ENCODE measurements at places on chromosomes 2 and 18.

DNA sequence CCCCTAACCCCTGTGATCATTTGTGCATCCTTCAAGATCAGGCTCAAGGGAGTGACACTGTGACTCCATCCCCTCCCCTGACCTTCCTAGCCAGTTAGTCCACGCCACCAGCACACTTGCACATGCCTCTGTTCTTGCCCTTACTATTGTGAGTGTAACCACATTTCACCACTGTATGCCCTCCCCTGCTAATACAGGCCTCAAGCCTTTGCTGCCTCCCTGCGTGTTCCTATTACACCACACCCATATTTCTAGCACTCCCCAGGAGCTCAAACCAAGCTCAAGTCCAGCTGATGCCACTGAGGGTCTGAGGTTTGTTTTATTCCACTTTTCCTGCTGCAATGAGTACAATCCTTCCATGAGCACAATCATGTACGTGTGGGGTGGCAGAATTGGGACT, 288.9 kb upstream of the FBXO11 start:
- DNase-seq, result no peak

- no peak for DNase-seq
Measured at GRCh38 chr2:178550352-178550751, 70.1 kb downstream of the PLEKHA3 start.

- no peak for DNase-seq
Measured at GRCh38 chr2:150792780-150793300, 305.4 kb upstream of the RND3 start.

DNA sequence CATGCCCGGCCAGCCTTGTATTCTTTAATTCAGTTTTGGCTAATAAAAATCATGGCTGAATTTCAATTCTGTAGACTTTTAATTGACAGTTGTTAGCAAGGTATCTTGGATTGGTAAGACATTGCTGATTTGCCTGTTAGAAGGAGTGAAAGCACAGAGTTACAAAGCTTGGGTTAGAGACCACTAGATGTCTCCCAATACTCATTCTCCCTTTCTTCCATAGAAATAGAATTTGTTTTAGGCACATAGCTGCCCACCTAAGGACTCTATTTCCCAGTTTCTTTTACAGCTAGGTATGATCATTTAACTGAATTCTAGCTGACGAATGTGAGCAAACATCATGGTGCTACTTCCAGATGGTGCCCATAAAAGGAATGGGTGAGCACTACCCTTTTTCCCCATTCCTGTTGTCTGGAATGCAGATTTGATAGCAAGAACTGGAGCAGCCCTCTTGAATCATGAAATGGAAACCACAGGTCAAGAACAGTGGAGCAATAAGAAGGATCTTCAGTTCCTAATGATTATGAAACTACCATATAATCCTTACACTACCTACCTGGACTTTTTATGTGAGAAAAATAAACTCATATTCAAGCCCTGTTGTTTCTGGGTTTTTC, 17.5 kb downstream of the PECR start:
- DNase-seq, result no peak

DNA sequence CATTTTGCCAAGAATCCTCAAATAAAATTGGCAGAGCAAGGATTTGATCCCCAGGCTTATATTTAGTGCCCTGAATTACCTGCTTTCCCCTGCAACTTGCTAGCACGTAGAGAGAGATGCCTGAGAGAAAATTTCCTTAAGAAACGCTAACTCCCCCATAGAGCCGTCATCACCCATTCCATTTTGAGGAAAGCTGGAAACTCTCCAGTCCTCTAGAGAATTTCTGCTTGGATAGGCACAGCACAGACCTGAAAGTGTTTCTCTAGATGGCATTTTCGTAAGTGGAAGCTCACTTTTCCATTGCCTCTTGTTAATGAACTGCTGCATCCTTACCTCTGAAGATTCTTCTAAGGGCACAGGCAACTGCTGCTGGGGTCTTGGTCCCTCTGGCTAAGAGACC, 277.8 kb upstream of the SIX2 start:
- DNase-seq, result no peak

DNA sequence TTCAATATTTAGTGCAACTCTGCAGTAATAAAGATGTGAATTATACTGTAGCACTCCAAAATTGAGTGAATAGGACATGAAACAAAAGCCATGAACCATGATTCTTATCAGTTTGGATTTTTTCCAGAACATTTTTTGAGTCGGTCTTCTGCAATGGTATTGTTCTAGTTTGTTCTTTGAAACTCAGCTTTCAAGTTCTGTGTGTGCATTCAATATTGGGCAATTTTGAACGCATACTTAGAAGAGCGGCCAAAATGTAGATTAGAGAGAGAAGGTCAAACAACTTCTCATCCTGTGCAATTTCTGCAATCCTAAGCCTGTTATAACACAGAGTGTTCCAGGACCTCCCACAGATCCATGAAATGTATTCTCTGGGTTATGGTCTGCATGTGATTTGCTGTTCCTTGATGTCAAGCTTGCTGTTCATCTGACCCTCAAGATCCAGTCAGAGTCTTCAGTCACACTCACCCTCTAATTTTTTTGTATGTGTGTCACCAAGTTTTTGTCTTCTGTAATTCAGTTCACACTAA, 48.3 kb downstream of the TSPYL6 start:
- no peak for DNase-seq

- no peak for DNase-seq
Measured at GRCh38 chr2:8461341-8461740, 220.5 kb upstream of the ID2 start.

GRCh38 chr2:195871326-195871725, 197.3 kb downstream of the DNAH7 start:
- DNase-seq, result no peak

DNA sequence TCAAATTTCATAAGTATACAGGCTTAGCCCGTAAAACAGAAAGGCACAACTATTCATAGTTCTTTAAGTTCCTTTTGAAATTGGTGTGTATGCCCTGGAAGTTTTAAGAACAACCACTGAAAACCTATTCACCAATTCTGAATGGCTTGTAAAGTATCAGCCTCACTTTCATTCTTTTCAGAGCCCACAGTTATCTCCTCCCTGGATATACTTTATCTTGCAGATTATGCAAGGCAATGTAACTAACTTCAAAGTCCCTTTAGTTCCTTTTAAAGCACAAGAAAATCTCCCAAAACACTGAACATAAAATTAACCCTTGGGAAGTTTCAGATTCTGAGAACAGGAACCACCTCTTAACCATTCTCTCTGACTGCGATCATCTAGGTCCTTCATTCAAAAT, 1.1 kb downstream of the STRN start:
- no peak for DNase-seq

DNA sequence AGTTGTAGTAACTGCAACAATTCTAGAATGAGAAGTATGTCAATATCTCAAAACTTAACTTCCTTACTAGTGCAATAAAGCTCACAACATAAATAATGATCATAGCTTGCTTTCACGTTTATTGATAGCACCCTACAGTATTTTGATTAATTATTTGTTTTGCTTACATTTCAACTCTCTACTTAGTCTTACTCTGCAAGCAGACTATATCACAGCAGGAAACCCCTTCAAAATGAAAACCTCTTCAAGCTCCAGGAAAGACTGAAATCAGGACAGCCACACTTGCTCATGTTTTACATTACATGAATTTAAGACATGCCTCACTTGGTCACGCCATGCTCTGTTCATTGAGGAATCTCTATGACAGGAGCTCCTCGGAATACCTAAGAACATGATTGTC, 3.3 kb downstream of the OLA1 start:
- DNase-seq, result no peak

DNA sequence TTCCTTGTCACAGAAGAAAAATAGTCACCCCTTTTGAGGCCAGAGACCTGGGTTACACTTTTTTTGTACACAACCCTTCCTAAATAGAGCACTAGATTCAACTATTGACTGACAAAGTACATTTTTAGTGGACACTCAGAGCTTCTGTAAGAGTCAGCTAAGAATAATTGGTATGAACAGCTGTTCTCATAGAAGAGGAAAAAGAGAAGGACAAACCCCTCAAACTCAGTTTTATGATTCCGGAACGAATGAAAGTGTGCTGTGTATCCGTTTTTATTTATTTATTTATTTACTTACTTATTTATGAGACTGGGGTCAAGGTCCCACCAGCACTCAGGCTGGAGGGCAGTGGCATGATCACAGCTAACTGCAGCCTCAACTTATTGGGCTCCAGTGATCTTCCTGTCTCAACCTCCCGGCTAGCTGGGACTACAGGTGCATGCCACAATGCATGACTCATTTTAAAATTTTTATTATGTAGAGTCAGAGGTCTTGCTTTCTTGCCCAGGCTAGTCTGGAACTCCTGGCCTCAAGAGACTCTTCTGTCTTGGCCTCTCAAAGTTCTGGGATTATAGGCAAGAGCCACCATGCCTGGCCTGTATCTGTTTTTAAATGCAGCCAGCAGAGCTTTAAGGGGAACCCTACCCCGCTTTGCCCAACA, 36.0 kb upstream of the FZD5 start:
- DNase-seq, result no peak

DNA sequence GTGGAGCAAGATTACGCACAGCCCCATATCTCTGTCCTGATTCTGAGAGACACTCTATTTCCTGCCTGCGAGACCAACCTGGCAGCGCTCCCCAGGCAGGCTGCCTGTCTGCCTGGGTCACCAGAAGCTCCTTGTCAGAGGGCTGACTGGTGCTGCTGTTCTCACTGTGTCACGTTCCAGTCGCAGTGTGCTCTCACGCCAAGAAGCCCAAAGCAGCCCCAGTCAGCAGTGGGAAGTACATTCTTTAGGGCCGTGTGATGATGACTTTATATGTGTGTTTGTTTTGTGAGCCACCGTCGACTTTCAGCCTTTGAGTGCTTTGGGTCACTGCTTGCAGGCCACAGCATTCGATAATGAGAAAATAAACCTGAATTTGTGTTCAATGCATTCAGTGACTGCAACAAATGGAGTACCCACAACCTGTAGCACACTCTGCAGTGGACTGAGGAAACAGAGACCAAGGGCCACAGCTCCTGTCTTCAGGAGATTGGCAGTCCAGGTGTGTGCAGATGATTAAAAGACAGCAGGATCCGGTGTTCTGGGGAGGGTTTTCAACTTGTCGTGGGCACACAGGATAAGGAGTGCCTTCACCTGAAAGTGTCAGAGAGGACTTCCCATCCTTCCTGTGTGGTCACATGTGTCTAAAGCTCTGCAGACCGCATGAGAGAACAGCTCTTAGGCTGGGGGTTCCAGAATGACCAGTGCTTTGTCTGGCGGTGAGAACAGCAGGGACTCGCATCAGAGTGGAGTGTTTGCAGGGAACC, 4.8 kb downstream of the TNFRSF11A start:
- no peak for DNase-seq

GRCh38 chr2:237564526-237565131, 1.7 kb upstream of the PRLH start:
- no peak for DNase-seq

DNA sequence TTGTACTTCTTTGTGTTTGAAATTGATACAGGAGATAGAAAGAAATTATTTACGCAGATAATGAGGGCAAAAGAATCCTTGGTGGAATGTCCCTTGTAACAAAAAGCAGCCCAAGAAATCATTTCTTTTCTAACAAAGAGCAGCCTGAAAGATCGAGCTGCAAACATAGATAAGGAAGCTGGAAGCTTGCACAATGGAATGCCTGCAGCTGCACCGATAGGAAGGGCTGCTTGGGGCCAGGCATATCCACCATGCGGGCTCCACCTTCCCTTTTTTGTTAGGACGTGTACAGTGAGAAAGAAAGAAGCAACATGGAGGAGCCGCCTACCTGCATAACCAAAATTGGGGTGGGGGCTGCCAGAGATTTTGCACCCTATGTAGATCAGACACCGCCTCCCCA, 568.7 kb downstream of the METTL4 start:
- DNase-seq, result no peak

- DNase-seq, result no peak
Measured at GRCh38 chr2:187157046-187157445, 291.0 kb downstream of the CALCRL start.

DNA sequence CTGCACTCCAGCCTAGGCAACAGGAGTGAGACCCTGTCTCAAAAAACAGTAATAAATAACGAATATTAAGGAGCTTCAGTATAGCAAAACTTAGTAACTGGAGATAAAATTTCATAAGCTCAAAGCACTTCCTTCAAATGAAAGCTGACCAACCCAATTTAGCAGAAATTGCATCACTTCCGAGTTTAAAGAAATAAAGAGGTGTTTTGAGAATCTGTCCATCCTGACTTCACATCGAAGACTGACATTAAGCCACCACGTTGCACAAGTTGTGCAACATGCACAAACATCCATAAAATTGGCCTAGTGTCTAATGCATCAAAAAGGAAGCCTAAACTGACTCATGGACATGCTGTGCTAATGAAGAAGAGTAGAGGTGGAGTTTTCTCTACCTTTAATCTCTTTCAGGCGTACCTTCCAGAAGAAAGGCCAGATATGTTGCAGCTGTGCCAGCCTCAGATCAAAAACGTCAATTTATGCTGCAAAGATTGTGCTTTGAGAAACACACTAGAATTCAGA, 7.7 kb upstream of the DSG3 start:
- DNase-seq, result no peak

DNA sequence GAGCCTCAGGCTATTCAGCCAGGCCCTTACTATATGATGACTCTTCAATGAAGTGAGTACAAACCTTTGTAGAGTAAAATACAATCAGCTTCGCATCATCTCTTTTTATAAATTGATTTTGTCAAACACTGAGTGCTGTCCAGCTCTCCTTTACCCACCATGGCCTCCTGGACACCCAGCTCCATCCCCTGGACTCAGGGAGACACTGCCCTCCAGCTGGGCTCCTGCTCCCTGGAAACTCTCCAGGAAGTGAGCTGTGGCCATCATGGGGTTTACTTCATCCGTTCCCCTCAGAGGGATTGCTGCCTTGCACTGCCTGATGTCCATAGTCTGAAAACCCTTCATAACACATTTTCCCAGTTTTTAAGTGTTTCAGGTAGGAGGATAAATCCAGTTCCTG, 82.5 kb upstream of the XIRP2 start:
- no peak for DNase-seq

- no peak for DNase-seq
Measured at GRCh38 chr2:195903956-195904355, 164.7 kb downstream of the DNAH7 start.

GRCh38 chr2:20551260-20551944, 99.5 kb downstream of the HS1BP3 start:
- DNase-seq, result no peak

- no peak for DNase-seq
Measured at GRCh38 chr2:44744961-44745892, 196.3 kb upstream of the SIX3 start.

DNA sequence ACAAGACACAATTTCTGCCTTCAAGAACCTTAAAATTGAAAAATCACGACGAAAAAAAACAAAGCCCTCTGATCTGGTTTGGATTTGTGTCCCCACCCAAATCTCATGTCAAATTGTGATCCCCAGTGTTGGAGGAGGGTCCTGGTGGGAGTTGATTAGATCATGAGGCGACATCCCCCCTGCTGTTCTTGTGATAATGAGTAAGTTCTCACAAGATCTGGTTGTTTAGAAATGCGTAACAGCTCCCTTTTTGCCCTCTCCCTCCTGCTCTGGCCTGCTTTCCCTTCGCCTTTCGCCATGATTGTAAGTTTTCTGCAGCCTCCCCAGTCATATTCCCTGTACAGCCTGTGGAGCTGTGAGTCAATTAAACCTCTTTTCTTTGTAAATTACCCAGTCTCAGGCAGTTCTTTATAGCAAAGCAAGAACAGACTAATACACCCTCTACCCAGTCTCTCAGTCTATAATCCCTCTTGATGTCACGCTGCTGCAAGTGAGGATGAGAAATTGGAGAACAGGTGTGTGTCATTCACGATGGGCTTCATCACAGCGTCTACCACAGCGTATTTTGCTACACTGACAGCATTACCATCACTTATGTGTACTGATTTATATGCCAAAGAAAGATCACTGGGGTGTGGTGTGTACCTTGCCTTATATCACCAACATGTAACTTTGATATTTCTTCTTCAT, 330.7 kb downstream of the MTX2 start:
- DNase-seq, result no peak

Measured in iPS DF 19.7 (cell line).